ENCODE measurements at places on chromosomes 3 and 15.

DNA sequence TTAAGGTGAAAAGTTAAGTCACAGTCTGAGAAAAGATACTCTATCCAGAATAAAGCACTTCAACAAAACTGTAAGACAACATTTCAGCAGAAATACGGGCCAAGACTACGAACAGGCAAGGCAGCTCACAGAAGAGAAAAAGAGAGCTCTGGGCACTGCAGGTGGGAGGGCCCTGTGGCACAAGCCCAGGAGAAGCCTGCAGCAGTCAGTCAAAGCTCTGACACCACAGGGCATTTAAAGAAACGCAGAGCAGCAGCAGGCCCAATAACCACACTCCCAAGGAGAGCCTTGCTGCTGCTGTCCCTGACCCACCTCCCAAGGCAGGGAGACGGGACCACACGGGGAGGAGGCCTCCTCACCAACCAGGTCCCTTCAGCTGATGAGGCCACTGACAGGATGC is 19.2 kb downstream of the CHSY1 start:
- no peak for DNase-seq

DNA sequence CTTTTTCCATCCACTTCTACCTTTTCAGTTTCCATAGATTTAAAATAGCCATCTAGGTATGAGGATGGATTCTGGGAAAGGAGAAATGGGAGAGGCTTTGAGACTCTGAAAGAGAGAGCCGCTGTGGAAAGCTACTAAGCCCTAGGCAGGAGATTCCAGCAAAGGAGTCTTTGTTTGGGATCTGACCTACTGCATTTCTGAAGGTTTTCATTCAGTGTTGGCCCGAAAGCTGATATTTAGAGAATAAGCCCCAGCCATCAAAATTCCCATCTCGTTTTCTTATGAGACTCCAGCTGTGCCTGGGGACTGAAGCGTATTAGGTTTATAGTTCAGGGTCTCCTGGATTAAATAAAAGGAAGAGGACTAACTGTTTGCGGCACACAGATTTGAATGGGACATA is 19.5 kb downstream of the LIPH start:
- no peak for DNase-seq

DNA sequence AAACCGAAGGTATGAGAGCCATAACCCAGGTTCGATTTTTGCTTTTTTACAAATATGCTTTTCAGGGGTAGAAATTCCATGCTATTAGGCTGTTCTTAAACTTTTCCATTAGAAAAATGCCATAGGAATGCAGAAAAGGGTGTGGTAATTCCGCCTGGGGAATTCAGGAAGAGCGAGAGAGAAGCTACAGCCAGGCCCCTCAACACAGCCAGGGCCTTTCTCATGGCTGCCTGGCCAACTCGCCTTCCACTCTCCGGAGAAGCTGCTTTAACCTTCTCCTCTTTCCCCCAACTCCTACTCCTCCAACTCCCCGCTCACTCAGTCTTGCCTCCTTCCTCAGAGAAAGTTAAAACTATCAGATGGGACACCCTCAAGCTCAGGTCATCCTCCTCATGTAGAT is 9.1 kb upstream of the TICRR start:
- DNase-seq, result no peak

GRCh38 chr3:56800130-56800831 is 1.5 kb downstream of the ARHGEF3 start:
- no peak for DNase-seq

- DNase-seq, result no peak
These were observed 20.4 kb downstream of the KPNA4 start for GRCh38 chr3:160544844-160545503.

- DNase-seq, result no peak
These were observed 293.4 kb upstream of the MME start for GRCh38 chr3:154786724-154787123.
